Tibial nerve (tissue), 4 donors: ENCODE measurements at places on chromosomes 1 and 21.

- DNase-seq = no peak
Observed at GRCh38 chr21:16620786-16621320, 891.1 kb downstream of the USP25 start.

- DNase-seq = no peak
Observed at GRCh38 chr21:39675590-39675989, 62.9 kb downstream of the B3GALT5 start.

GRCh38 chr1:18126616-18127015 is 19.0 kb downstream of the IGSF21 start:
- no peak for DNase-seq

- no peak for DNase-seq
Observed at GRCh38 chr1:53145619-53145941, 3.1 kb upstream of the SLC1A7 start.

DNA sequence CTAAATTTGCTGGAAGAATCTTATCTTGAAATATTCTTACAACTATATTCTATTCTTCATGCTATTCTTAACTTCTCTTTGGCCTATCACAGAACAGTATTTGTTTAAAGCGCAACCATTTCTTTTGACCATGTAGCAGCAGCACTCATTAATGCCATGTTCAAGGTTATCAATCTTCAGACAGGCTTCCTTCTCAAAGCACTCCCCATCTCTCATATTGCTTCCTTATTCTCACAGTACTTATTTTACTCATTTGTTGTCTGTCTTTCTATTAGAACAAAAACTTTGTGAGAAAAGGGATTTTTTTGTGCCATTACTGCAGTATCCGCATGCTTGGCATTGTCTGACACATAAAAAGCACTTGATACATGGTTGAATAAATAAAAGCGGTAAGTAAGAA is 89.7 kb downstream of the ATP1B1 start:
- DNase-seq = no peak
